COR-L47 (cell line): ENCODE measurements at places on chromosomes 2 and 18.
A peak's percentile ranks its signal among the peaks of the same experiment; 100 is the strongest.

- DNase-seq = no peak
These were observed 978 bp upstream of the TUBA4A start for GRCh38 chr2:219254590-219255201.

DNA sequence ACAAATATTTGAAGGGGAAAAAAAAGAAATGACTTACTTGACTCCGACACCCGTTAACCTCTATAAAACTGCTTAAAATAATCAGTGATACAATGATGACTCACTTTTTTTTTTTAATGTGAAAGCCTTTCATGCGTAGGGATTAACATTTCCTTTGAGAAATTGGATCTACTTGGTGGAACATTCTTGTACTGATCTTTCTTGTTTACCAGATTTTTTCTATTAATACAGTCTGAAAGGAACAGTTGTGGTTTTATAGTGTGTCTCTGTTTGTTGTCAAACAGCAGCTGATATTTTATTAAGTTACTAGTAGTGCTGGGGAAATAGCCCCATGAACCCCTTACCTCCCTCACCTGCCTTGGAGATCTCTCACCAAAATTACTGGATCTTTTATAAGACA is 40.2 kb upstream of the NEB start:
- no peak for DNase-seq

- DNase-seq = no peak
These were observed at the start of gene STON1 for GRCh38 chr2:48530033-48530811. STON1 (plus strand) TSS chr2:48530154; CDS start chr2:48580634, 50,480 bp downstream.

- no peak for DNase-seq
These were observed 306.6 kb upstream of the VWC2L start for GRCh38 chr2:214104219-214104618.

DNA sequence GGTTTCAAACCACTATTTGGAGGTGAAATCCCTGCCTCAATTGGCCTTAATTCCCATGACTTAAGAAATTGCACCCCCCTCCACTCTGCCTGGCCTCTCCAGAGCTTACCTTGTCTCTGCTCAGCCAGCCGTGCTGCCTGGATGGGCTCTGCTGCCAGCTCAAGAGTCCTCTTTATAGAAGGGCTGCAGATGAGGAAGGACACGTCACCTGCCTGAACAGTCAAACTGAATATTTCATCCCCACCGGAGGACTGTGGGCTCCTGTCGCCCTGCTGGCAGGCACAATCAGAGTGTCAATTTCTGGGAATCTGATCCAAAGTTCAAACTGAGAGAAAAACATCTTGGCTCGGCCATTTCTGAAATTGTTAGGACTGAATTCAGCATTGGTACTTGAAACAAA is at the start of gene OTOS:
Gene OTOS (minus strand): TSS at position 148 of the 400 bp plus-strand sequence. CDS start 332 bp downstream, outside the sequence.
- no peak for DNase-seq

DNA sequence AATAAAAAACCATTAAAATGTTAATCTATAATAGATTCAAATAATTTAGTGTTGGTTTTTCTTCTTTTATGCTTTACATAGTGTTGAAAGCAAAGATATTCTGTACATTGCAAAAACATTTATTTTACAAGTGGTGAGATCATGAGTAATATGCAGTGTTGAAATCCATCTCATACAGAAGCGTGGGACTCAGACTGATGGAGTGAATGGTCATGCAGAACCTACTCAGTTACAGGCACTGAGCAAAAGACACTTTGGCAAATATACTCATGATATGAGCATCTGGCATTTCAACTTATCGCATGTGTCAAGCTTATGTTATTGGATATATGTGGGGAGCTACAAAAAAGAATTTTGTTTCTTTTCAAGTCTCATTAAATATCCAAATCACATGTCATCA is 620.2 kb upstream of the NETO1 start:
- DNase-seq = no peak

GRCh38 chr2:149312039-149312438 is 18.3 kb upstream of the LYPD6 start:
- no peak for DNase-seq

DNA sequence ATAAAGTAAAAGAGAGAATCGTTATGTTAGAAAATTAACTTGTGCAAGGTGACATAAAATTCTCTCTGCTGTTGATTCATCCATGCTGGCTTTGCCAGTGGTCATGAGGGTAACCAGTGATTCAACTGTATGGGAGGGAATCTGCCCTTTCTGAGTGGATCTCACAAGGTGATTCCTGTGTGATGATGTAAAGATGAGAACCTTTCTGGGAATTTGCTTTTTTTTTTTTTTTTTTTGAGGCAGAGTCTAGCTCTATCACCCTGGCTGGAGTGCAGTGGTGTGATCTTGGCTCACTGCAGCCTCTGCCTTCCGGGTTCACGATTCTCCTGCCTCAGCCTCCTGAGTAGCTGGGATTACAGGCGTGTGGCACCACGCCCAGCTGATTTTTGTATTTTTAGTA is 23.3 kb downstream of the RAB31 start:
- no peak for DNase-seq

DNA sequence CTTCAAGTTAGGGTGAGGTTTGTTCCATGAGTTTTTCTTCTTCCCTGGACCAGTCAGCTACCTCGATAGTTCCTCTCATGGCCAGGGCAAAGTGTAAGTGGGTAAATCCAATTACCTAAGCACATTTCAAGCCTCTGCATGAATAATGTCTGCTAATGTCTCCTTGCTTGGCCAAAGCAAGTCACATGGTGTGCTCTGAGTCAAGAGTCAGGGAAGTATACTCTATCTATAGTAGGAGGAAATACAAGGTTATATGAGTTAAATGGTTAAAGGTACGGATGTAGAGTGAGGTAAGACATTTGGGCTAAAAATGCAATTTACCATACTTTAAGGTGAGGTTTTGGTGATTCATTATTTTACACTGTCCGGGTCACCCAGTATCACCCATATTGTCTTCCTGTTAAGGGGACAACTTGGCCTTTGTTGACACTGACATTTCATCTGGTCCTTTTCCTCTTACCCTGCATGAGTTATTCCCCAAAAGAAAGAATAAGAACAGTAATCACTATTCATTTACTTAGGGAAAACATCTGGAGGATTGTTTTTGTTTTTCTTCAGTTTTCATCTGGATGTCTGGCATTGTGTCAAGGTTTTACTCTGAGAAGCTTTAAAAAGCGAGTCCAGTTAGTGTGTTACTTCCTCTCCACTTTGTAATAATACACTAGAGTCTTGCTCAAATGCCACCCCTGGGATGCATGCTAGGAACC is 405.5 kb downstream of the RND3 start:
- no peak for DNase-seq

DNA sequence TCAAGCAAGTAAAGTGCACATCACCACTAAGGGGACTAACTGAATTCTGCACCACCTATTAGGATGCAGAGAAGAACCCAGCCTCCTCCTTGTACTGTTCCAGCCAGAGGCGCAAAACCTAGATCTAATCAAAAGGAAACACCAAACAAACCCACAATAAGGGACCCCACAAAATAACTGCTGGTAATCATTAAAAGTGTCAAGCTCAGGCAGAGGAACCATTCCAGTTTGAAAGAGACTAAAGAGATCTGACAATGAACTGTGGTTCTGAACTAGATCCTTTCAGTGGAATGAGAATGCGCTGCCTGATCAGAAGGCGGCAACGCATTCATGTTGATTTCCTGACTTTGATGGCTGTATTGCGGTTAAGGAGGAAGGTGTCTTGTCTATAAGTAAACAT is 16.8 kb downstream of the HDLBP start:
- DNase-seq = no peak

GRCh38 chr2:234861841-234862735 is 89.7 kb upstream of the SH3BP4 start:
- DNase-seq = no peak

DNA sequence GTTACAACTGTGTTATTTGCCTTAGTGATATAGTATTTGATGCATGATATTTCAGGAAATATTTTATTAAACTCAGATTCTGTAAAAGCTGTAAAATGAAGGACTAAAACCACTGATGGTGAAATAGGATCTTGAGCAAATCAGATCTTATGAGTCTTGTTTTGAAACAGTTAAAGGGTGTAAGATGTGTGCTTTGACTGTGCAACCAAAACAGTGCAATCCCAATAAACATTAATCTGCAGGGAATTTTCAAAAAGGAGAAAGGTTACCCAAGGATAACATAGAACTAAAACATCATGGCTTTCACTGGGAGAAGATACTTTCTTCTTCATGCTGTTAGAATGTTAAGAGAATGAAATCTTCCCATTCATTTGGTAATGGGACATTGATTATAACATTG is 378.7 kb downstream of the PARD3B start:
- DNase-seq = no peak

DNA sequence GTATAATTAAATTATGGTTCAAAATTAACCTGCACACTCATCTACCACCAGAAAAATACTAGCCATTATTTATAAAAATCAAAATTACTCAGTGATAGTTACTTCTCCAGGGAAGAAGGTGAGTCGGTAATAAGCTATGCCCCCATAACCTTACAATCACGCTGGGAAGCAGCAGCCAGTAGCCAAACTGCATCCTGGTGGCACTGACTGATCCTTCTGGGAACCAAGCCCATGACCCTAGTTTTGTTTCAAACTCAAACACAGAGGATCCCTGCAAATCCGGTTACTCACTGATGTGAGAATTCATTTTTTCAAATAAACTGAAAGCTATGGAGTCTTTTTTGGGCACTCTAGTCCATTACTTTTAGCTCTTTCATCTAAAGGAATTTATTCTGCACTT is 88.2 kb upstream of the VWC2L start:
- DNase-seq = no peak

DNA sequence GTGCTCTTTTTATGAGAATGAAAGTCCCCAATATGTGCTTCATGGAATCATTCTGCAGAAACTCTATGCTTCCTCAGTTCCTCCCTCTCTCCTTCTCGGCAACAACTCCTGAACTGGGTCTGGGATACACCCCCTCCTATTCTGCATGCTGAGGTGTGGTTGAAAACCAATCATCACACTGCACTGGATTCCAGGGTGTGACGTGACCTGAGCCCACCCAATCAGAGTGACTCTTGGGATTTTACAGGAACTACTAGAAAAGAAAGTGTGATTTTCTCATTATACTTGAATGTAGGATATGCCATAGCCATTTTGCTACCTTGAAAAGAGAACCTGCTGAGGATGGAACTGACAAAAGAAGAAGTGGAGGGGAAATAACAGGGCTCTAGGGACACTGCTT is 36.3 kb downstream of the ACVR1 start:
- no peak for DNase-seq

- DNase-seq = no peak
These were observed 1014.3 kb upstream of the CDH2 start for GRCh38 chr18:29191263-29191662.

DNA sequence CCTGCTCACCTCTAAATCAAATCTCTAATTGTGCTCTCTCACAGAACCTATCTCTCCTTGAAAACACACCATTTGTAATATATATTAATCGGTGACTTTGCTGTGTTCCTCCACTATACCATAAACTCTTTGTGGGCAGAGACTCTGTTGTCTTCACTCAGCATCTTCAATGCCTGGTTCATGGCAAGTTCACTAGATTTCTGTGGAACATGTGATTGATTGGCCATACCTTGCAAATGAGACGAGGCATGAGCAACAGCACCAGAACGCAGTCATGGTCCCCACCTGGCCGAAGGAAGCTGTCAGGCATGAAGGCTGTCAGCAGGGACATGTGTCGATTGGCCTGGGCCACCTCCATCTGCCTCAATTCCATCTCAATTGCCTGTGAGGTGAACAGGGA is 11.6 kb downstream of the DCTN1 start:
- DNase-seq = no peak

- no peak for DNase-seq
These were observed 291.1 kb downstream of the SLC8A1 start for GRCh38 chr2:40160751-40161218.

DNA sequence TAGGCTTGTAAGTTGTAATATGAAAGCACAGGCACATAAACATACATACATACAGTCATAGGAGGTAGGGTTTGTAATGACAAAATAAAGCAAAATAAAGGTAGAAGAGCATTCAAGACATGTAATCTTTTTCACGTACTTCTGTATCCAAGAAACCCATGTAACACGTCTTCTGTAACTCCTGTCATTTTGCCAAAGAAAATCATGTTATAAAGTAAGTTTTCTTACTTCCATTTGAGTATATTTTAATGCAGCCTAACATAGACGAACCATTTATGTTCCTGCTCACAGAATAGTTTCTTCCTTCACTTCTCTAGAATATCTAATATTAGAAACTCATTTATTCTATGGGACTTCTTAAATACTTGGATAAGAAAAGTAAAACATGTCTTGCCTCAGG is 1884.0 kb upstream of the CELF4 start:
- DNase-seq = no peak

DNA sequence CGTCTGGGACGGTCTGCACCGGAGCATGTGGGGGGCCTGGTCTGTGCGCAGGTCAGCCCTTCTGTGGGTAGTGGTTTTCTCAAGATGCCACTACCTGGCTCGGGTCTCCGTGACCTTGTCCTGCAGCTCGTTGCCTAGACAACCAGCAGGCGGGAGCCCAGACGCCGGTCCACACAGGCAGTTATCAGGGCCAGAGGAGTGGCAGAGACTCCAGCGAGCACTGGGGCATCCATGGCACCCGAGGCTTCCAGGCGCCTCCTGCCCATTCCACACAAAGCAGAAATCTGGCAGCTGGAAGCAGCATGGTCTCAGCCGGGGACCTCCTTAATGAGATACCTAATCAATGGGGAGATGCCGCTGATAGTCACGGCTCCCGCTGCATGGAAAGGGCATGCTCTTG is 156.1 kb downstream of the FAM210A start:
- DNase-seq = no peak

- DNase-seq = peak; percentile 15
These were observed 536 bp downstream of the XDH start for GRCh38 chr2:31413862-31414550.

DNA sequence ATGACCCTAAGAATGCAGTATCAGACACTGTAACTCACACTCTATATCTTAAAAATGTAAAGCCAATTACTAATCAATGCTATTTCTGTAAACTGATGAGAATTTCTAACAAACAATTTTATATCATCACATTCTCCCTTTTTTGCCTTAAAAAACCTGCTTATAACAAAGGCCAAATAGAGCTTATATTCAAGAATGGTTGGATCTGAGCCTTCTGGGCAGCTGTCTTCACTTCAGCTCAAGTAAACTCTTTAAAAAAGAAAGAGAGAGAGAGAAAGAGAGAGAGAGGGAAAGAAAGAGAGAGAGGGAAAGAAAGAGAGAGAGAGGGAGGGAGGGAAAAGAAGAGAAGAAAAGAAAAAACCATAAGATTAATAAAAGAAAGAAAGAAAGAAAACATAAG is 231.8 kb downstream of the KCNE4 start:
- DNase-seq = no peak
